ENCODE measurements at places on chromosomes 7 and 10. TPM values are rescaled to one million over a fixed set of nuclear protein-coding genes. Genes with fewer than 3 reads are reported as not detected.

The PTPN20 gene
- 1.8 TPM for total RNA-seq

The OR2A42 gene
- total RNA-seq = under 0.01 TPM

The GNGT1 gene
- not detected for total RNA-seq

The FRMD4A gene
- total RNA-seq = 41.1 TPM

The PPP1R17 gene
- total RNA-seq = not detected

The MEST gene
- total RNA-seq = 77.9 TPM

The TBX20 gene
- total RNA-seq = not detected

The PIK3CG gene
- total RNA-seq = not detected

The ANAPC16 gene
- total RNA-seq = 39.1 TPM

The ATAD1 gene
- 16.8 TPM for total RNA-seq

The CDK14 gene
- total RNA-seq = 14.3 TPM

The DPYSL4 gene
- total RNA-seq = 0.98 TPM

The MYOZ1 gene
- not detected for total RNA-seq

The IQUB gene
- total RNA-seq = 0.89 TPM

The KLLN gene
- 0.13 TPM for total RNA-seq

The ADAM8 gene
- total RNA-seq = 0.81 TPM

The GIMAP8 gene
- not detected for total RNA-seq

The ALOX5 gene
- 4.3 TPM for total RNA-seq

The NPFFR1 gene
- total RNA-seq = under 0.01 TPM

The LFNG gene
- 97.7 TPM for total RNA-seq

The PNLIP gene
- not detected for total RNA-seq

The MKLN1 gene
- 11.3 TPM for total RNA-seq

The MRLN gene
- not detected for total RNA-seq

The ACSL5 gene
- total RNA-seq = 0.16 TPM

The ANKRD61 gene
- total RNA-seq = not detected

The EN2 gene
- not detected for total RNA-seq

The ADIRF gene
- total RNA-seq = 0.33 TPM

The ARL4A gene
- total RNA-seq = 15.2 TPM

The GPR26 gene
- total RNA-seq = not detected

The ZNF425 gene
- total RNA-seq = 2.8 TPM

The IFIT2 gene
- total RNA-seq = 2.2 TPM

The UTF1 gene
- total RNA-seq = not detected

The TRIM8 gene
- 217 TPM for total RNA-seq

The TMEM176A gene
- not detected for total RNA-seq

The RABGEF1 gene
- 15.8 TPM for total RNA-seq

The SRRM3 gene
- total RNA-seq = 0.16 TPM

The PON3 gene
- total RNA-seq = not detected

The TAS2R5 gene
- 1.1 TPM for total RNA-seq

The GPER1 gene
- 2.6 TPM for total RNA-seq

The ACBD7 gene
- total RNA-seq = 1.8 TPM

The ASB4 gene
- 0.13 TPM for total RNA-seq

The CNPY1 gene
- not detected for total RNA-seq
